Femur (tissue), 1 donor: ENCODE measurements at places on chromosomes 4 and X.

GRCh38 chrX:93985344-93986307 lies 311.6 kb downstream of the FAM133A start:
- DNase-seq: no peak

GRCh38 chr4:22071749-22072148 lies 123.2 kb upstream of the KCNIP4 start:
- DNase-seq: no peak

DNA sequence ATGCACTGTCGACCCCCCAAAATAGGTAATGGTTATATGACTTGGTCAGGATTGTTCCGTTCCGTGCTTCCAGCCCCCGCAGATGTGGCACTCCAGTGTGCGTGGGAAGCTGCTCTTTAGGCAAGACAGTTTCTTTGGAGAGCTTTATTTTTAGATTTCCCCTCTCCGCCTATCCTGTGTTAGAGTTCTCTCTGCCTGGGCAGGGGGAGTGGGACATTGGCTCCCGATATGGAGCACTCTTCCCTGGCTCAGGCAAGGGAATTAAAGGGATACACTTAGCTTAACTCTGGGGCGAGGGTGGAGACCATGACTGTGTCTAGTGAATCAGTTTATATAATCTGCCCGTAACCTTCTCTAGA lies 36.0 kb downstream of the DLG3 start:
- no peak for DNase-seq

- DNase-seq: no peak
Measured at GRCh38 chrX:16786791-16787735, 797 bp downstream of the TXLNG start.

GRCh38 chr4:183631577-183632198 lies 27.3 kb downstream of the RWDD4 start:
- DNase-seq: no peak

- no peak for DNase-seq
Measured at GRCh38 chr4:15458616-15459015, 11.1 kb upstream of the CC2D2A start.

DNA sequence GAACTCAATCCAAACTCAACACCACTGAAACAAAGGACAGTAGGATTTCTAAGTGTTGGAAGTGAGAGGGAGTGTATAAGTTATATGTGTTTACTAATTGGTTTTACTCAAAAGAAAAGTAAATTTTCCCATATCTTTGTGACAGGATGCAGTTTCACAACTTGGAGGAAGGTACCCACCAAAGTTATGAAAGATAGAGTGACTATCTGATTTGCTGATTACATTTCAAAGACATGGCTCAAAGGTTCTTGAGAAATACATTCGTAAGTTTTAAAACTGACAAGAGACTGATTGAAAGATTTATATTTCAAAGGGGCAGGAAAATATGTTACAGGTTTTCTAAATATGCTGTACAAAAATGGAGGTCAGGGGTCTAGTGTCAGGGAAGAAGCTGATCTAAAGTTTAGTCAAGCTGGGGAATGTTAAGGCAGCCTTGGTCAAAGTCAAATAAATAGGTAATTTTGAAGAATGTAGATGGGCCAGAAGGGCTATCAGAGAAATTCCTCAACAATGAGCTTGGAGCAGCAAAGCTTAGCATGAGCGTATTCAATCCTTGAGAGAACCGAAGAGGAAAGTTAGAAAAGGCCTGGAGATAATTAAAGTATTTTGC lies 9.7 kb upstream of the COMMD8 start:
- DNase-seq: no peak

DNA sequence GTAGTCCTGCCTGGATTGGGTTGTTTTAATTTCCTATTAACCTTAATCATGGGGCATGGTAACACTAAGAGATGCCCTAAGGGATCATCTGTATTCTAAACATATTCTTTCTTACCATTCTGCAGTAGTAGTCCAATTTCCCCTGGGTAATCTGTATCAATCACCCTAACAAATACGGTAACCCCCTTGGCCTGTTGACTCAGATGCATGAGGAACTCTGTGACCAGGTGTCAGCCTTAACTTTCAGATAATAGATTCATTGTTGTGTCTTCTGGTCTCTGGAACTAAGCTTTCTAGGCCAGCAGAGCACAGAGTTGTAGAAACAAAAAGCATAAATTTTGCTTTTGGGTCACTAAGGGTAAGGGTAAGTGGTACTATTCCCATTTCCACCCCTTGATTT lies 13.1 kb upstream of the BANK1 start:
- no peak for DNase-seq

GRCh38 chr4:153114771-153115321 lies 89.4 kb upstream of the TRIM2 start:
- no peak for DNase-seq

GRCh38 chr4:68175562-68176155 lies 46.0 kb upstream of the TMPRSS11F start:
- peak; percentile 40 for DNase-seq

GRCh38 chr4:70945046-70945445 lies 42.9 kb downstream of the MOB1B start:
- DNase-seq: no peak

GRCh38 chr4:188551156-188551555 lies 411.9 kb downstream of the TRIML1 start:
- peak; percentile 51 for DNase-seq

DNA sequence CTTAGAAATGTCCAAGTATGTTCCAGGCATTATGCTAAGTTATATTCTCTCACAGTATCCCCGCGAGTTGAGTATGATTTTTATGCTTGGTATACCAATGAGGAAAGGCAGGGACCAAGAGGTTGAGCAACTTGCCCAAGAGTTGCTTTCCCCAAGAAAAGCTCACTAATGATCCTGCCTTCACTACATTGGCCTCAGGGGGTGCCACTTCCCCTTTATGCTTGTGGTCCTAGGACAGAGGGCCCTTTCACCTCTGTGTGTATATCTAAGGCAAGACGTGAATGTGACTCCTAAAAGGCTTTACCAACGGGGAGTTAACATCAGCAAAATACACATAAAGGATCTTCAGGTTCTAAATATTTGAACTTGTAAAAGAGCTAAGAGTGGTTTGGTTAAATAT lies 164.4 kb upstream of the CPEB2 start:
- DNase-seq: no peak

GRCh38 chrX:29666366-29666765 lies 549.0 kb upstream of the MAGEB2 start:
- DNase-seq: no peak

DNA sequence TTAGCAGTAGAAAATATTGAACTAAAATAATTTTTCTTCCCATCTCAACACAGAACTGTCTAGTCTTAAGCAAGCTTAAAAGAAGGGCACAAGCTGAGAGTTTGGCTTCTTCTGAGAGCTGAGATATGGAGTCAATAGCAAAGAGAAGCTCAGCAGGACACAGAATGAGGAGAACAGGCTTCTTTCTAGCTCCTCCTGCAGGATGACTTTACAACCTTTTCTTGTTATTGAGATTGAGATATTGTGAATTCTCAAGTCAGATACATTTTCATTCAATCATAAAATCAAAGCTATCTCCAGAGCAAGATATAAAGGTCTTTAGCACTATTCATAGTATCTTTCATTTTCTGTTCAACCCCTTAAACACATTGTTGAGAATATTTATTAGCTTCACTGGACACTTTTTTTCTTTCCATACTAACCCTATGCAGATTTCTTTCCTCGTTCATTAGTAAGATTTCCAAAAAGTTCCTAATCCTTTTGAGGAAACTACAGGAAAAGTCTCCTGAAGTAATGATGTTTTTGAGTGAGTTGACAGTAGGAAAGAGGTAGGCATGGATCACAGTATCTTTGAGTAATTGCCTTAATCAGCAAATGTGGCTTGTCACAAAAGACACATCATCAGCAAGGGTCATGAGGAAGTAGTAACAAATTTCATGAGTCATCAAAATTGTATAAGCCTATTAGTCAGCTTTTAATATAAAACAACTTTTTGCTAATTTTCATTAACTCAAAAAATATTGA lies 17.8 kb upstream of the CXCL3 start:
- DNase-seq: no peak

- DNase-seq: no peak
Measured at GRCh38 chr4:76590798-76591281, 155.8 kb downstream of the SHROOM3 start.

DNA sequence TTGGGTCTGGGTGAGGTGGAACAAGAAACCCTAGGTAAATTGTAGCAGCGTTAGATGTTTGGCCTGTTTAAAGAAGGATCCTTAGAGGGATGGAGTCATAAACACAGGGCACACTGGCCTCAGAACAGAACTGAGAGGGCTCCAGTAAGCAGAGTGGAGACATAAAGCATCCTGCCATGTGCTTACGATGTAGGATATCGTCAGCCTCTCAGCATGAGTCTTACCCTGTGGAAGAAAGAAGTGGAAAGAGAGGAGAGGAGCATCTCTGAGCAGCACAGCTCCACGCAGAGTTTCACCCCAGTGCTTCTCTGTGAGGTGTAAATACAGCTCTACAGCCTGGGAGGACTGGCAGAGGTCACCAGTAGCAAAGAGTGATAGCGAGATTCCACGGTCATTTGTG lies 27.8 kb upstream of the SORBS2 start:
- DNase-seq: no peak

GRCh38 chrX:39941332-39941920 lies 156.3 kb downstream of the BCOR start:
- no peak for DNase-seq
